Ovary (tissue), 10 donors: ENCODE measurements at places on chromosomes 3 and 15. TPM values are rescaled to one million over a fixed set of nuclear protein-coding genes. Genes with fewer than 3 reads are reported as not detected.

The C2CD4A gene
- total RNA-seq, result not detected

DNA sequence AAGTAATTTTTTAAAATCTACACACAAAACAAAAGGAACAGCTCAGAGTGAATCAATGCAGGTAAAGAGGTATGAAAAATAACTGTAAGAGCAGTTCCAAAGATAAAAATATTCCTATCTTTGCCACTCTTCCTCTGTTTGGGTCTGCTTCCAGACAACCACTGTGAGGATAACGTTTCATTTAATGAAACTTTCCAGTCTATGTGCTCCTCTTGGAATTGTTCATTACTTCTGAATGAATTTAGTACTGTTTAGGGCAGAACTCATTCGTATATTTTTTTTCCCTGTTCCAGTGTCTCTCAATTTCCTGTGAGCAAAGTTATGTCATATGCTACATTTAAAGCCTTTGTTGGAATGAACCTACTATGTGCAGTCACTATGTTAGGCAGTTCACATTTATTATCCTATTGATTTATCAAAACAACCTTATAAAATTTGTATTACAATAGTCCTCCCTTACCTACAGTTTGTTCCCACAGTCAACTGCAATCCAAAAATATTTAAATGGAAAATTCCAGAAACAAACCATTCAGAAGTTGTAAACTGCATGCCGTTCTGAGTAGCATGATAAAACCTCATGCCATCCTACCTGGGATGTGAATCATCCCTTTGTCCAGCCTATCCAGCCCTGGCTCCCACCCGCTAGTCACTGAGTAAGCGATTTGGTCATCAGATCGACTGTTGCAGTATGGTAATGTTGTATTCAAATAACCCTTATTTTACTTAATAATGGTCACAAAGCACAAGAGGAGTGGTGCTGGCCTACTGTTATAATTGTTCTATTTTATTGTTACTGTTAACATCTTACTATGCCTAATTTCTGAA, 98.1 kb downstream of the TMCC1 start:
- H3K4me1 ChIP-seq, result peaks cover 13% of the 10 kb centered on the region
- DNase-seq, result no peak
- H3K27ac ChIP-seq, result no peak overlapping the region
- no peaks in the 10 kb centered on the region for H3K27me3 ChIP-seq
- H3K36me3 ChIP-seq, result no peaks in the 10 kb centered on the region

DNA sequence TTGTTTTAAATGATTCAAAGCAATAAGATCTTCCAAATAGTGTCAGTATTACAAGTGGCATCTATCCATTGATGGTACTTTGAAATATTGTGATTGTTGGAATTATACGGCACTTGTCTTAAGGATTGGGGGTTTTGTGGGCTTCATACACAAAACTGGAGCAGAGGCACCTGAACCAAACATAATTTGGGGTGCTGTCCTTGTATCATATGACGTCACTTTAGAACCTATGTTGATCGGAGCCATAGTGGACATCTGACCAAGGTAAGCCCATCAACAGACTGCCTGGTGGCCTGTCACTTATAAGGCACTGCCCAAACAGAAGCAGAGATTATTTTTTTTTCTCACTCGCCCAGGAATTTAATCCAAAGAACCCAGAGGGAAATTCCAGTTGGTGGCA, 2.9 kb upstream of the LRRC58 start:
- DNase-seq, result no peak
- H3K36me3 ChIP-seq, result no peaks in the 10 kb centered on the region
- H3K4me1 ChIP-seq, result peaks cover 4% of the 10 kb centered on the region
- H3K27me3 ChIP-seq, result no peaks in the 10 kb centered on the region
- no peak overlapping the region for H3K4me3 ChIP-seq
- no peak overlapping the region for H3K27ac ChIP-seq

DNA sequence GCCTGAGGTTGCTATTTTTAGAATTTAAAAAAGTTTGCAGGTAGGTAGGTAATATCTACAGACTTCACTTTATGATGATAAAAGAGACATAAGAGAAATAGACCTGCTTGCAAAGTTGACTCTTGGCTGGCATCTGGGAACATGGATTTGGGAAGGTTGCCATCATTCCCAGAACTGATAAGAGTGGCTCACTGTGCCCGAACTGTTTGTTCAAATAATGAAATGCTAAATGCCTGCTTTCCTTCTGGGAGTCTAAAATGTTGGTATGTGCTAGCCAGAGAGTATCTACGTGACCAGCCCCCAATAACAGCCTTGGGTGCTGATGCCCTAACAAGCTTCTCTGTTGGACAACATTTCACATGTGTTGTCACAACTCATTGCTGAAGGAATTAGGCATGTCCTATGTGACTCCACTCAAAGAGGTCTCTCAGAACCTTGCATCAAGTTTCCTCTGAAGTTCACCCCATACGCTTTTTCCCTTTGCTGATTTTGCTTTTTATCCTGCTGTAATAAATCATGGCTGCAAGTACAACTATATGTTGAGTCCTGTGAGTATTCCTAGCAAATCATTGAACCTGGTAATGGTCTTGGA, 95.5 kb downstream of the FHIT start:
- H3K4me1 ChIP-seq, result peaks cover 9% of the 10 kb centered on the region
- no peaks in the 10 kb centered on the region for H3K36me3 ChIP-seq
- no peak overlapping the region for H3K27ac ChIP-seq
- no peaks in the 10 kb centered on the region for H3K27me3 ChIP-seq
- H3K4me3 ChIP-seq, result no peak overlapping the region
- DNase-seq, result no peak

DNA sequence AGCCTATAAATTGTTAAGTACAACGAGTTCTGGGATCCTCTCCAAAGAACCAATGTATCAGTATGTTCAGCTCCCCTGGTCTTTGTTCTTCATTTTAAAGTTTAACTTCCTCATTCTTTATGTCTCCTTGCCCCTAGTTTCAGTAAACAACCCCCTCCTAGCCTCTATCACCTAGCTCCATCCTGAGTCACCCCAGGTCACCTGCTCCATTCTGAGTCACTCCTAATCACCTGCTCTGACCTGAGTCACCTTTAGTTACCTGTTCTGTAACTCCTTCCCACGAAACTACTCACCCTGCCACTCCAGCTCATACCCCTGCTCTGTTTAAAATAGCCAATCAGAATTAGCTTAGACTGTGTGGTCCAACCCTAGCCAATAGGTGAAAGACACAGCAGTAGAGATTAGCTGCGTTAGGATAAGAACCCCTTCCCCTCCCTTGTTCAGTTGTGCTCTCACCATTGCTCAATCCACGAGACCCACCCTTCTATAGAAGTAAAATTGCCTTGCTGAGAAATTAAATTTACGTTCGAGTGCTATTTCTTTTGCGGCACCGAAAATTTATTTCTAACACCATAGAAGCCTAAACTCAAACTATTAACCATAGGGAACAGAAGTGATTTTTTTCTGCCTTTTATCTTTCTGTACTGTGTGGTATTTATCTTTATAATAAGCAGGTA, 245.0 kb upstream of the ADAMTS9 start:
- no peak for DNase-seq
- H3K4me3 ChIP-seq, result no peak overlapping the region
- no peaks in the 10 kb centered on the region for H3K27me3 ChIP-seq
- peaks cover 4% of the 10 kb centered on the region for H3K4me1 ChIP-seq

GRCh38 chr15:75161106-75161916, 40.4 kb upstream of the C15orf39 start:
- no peaks in the 10 kb centered on the region for H3K36me3 ChIP-seq
- H3K27me3 ChIP-seq, result no peaks in the 10 kb centered on the region
- H3K27ac ChIP-seq, result no peak overlapping the region
- H3K4me3 ChIP-seq, result no peak overlapping the region
